ENCODE measurements at places on chromosomes 3 and 15. TPM values are rescaled to one million over a fixed set of nuclear protein-coding genes. Genes with fewer than 3 reads are reported as not detected.
A peak's percentile ranks its signal among the peaks of the same experiment; 100 is the strongest.

SNTN gene
- not detected for total RNA-seq

NEK10 gene
- 0.33 TPM for total RNA-seq

DNA sequence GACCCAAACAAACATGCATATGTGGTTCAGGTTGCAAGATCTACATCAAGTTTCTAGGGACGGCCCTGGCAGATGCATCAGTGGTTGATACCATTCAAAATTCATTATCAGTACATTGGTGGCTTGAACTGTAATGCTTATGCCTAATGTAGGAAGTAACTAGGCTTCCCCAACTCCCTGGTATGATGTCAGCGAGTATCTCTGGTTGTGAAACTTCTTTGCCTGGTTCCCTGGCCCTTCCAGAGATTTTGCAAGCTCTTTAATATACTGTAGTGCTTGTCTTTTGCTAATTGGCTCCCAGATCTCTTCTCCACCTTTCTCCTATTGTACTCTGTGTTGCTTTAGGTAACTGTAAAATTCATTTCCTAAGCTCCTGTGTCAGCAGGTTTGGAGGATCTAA, 114.8 kb upstream of the RARB start:
- no peak overlapping the region for H3K4me3 ChIP-seq
- H3K4me1 ChIP-seq = no peaks in the 10 kb centered on the region
- no peaks in the 10 kb centered on the region for H3K36me3 ChIP-seq
- no peak for DNase-seq
- H3K27ac ChIP-seq = no peak overlapping the region

- no peaks in the 10 kb centered on the region for H3K36me3 ChIP-seq
- DNase-seq = no peak
- no peaks in the 10 kb centered on the region for H3K4me1 ChIP-seq
- H3K4me3 ChIP-seq = no peak overlapping the region
These were observed 15.1 kb downstream of the PPARG start for GRCh38 chr3:12303993-12304392.

ALDH1L1 gene
- 54.7 TPM for total RNA-seq

GRCh38 chr3:194869482-194870169, 183.9 kb downstream of the FAM43A start:
- no peaks in the 10 kb centered on the region for H3K27me3 ChIP-seq
- H3K27ac ChIP-seq = no peak overlapping the region
- H3K4me1 ChIP-seq = peaks cover 35% of the 10 kb centered on the region
- DNase-seq = no peak
- H3K4me3 ChIP-seq = no peak overlapping the region
- no peaks in the 10 kb centered on the region for H3K36me3 ChIP-seq

- DNase-seq = no peak
- H3K27ac ChIP-seq = no peak overlapping the region
- no peaks in the 10 kb centered on the region for H3K4me1 ChIP-seq
- H3K4me3 ChIP-seq = no peak overlapping the region
- H3K36me3 ChIP-seq = no peaks in the 10 kb centered on the region
These were observed 53.2 kb upstream of the ZNF148 start for GRCh38 chr3:125428216-125428830.

PARP3 gene
- total RNA-seq = 4.2 TPM

DNA sequence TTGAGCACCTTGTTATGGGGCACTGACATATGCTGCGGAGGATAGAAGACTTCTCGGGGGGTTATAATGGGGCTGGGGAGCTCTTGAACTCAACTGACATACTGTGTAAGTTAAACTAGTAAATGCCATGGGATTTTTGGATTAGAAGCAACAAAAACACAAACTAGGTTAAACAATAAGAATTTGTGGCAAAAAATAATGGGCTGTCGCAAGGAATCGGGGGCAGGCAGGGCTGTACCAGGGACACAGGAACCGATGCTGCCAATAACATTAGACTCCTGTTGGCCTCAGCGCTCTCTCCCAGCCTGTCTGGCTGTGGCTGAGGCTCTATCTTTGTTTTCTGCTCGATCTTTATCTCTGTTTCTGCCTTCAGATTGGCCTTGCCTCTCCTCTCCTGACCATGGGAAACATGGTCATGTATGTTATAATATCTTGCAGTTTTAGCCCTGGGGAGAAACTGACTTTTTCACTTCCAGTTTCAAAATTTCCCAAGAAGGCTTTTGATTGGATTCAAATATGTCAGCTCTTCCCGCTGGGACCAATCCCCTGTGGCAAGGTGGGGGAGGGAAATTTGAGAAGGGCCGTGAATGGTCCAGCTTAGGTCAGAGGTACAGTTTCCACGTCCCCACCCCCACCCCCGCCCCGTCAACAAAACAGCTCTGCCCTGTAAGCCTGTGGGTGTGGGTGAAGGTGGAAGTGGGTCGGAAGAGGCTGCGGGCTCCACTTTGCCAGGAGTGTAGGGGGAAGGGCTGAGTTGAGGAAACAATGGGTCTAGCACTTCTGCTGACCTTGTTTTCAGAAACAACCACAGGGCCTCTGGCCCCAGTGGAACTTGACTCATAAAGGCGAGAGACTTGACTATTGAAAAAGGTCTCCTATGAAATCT, 161.1 kb upstream of the TBL1XR1 start:
- no peaks in the 10 kb centered on the region for H3K36me3 ChIP-seq
- no peak overlapping the region for H3K4me3 ChIP-seq
- H3K4me1 ChIP-seq = peaks cover 43% of the 10 kb centered on the region
- no peaks in the 10 kb centered on the region for H3K27me3 ChIP-seq
- H3K27ac ChIP-seq = peak overlapping the region; percentile 82

GRCh38 chr3:114272271-114272670, 21.6 kb upstream of the TIGIT start:
- H3K4me3 ChIP-seq = no peak overlapping the region
- H3K4me1 ChIP-seq = no peaks in the 10 kb centered on the region
- no peaks in the 10 kb centered on the region for H3K36me3 ChIP-seq
- H3K27me3 ChIP-seq = no peaks in the 10 kb centered on the region
- DNase-seq = no peak

GRCh38 chr3:135349254-135349948, 554.3 kb downstream of the EPHB1 start:
- no peaks in the 10 kb centered on the region for H3K4me1 ChIP-seq
- H3K27ac ChIP-seq = no peak overlapping the region
- H3K36me3 ChIP-seq = no peaks in the 10 kb centered on the region
- no peak overlapping the region for H3K4me3 ChIP-seq

NTRK3 gene
- 5.2 TPM for total RNA-seq

CKMT1A gene
- 2.6 TPM for total RNA-seq

DNA sequence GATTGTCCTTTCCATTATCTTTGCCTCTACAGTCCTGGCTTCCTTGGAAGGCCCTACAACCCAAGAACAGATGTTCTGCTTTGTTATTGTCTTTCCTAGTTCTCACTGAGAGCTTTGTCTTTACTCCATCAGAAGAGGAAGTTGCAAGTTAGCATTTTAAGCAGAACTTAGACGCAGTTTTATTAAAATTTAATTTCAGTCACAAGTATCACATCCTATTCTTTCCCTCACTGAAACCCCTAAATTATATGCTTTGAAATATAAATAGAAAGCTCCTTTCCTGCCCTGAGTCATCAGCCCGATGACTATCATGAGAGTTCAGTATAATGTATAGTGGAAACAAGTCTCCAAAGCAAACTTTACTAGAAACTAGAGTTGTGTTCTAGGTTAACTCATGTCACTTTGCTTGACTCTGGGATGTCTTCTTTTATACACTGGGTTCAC, 291.2 kb upstream of the RBMS3 start:
- no peak for DNase-seq
- no peak overlapping the region for H3K27ac ChIP-seq
- H3K4me1 ChIP-seq = no peaks in the 10 kb centered on the region
- no peaks in the 10 kb centered on the region for H3K27me3 ChIP-seq
- no peak overlapping the region for H3K4me3 ChIP-seq
- no peaks in the 10 kb centered on the region for H3K36me3 ChIP-seq

- H3K27me3 ChIP-seq = no peaks in the 10 kb centered on the region
- H3K4me1 ChIP-seq = peaks cover 36% of the 10 kb centered on the region
- no peaks in the 10 kb centered on the region for H3K36me3 ChIP-seq
- DNase-seq = no peak
- no peak overlapping the region for H3K27ac ChIP-seq
These were observed 19.7 kb downstream of the ALPK3 start for GRCh38 chr15:84836844-84837243.

PCYT1A gene
- total RNA-seq = 47.8 TPM

MCF2L2 gene
- not detected for total RNA-seq

DNA sequence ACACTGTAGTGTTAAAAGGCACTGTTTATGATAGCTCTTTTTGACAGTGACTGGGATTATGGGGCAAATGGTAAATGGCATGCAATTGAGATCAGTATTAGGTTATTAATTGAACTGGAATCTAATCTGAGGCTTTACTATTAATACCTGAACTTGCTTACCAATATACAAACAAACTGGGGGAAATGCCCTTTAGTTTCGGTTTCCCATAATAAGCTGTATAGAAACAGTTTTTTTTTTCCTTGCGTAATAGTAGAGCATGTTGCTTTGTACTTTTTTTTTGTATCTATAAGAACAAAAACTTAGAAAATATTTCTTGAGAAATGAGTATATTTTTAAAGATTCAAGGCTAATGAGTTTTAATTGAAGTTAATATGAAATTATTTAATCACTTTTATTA, 95.0 kb downstream of the FNDC3B start:
- H3K4me1 ChIP-seq = peaks cover 69% of the 10 kb centered on the region
- H3K4me3 ChIP-seq = no peak overlapping the region
- H3K36me3 ChIP-seq = no peaks in the 10 kb centered on the region
- H3K27ac ChIP-seq = no peak overlapping the region

GPR27 gene
- 0.33 TPM for total RNA-seq

DNA sequence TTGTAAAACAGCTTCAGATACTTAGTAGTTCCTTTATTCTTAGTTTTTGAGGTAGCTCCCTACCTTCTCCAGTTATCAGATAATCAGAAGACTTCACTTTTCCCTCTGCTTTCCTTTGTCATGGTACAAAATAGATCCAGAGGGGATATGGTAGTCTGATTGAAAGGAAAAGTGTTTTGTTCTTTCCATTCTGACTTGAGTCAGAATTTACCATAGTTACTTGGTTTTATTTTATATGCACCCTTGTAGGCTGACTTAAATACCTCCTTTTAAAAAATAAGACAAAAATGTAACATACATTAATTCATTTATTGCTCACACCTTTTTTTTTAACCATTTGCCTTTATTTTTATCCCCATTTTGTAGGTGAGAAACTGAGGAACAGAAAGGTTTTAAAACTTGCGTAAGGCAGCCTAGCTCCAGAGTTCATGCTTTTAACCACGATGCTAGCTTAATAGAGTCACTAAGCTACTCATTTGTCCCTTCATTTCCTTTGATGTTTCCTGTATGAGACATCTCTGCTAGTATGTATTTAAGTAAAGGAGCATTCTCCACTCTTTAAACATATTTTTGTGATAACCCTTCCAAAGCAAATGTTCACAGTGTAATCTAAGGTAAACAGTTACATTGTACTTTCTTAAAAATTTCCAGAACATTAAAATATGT, 187.5 kb downstream of the KLHL25 start:
- H3K27ac ChIP-seq = peak overlapping the region; percentile 39
- H3K27me3 ChIP-seq = no peaks in the 10 kb centered on the region
- peaks cover 29% of the 10 kb centered on the region for H3K4me1 ChIP-seq
- DNase-seq = no peak

DNA sequence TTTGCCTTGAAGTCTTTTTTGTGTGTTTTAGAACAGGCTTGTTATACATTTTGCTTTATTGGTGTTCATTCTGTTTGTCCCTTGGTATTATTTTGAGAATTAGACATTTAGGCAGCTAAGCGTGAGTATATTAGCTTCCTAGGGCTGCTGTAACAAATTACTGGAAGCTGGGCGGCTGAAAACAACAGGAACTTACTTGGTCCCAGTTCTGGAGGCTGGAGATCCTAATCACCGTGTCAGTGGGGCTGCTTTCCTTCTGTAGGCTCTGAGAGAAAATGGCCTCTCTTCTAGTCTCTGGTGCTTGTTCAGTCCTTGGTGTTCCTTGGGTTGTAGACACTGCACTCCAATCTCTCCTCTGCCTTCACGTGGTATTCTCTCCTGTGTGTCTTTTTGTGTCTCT, 142.3 kb downstream of the KLHL25 start:
- no peaks in the 10 kb centered on the region for H3K36me3 ChIP-seq
- no peak overlapping the region for H3K4me3 ChIP-seq
- no peaks in the 10 kb centered on the region for H3K27me3 ChIP-seq
- no peak for DNase-seq
- no peaks in the 10 kb centered on the region for H3K4me1 ChIP-seq
- H3K27ac ChIP-seq = no peak overlapping the region

DNA sequence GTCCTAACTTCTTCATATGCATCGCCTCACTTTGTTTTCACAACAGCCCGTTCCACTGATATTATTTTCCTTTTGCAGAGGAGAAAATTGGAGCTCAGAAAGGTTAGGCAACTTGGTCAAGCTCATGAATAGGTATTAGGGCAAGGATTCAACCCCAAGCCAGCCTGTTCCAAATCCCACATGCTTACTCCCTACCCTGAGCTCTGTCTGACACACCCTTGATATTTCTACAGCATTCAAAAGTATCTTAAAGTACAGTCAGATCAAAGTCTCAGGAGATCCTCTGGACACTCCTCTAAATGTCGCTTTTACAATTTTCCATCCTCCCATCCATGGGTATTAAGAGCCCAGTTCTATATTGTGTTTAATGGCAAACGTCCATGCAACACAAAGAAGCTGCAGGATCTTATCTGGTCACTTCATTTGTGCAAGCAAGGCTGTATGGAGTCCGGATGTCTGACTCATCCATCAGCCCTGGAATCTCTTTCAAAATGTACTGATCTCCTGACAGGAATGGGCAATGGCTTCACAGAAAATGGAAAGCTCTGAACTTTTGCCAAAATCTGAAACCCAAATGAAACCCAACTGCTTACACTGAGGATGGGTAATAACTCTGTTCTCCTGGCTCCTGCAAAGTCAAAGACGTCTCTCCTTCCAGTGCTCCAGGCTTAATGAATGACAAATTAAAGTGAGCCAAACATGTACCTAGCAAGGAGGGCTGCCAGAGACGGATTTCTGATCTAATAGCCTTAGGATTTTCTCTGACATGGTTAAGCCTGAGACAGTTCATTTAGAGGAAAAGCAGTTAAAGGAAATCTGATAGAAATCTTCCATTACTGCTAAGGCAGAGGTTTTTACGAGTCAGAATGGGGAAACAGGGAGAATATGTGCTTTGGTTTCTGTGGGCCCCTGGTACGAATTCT, 230.9 kb upstream of the RORA start:
- no peak overlapping the region for H3K4me3 ChIP-seq
- H3K27me3 ChIP-seq = no peaks in the 10 kb centered on the region
- DNase-seq = no peak
- no peaks in the 10 kb centered on the region for H3K4me1 ChIP-seq
- no peak overlapping the region for H3K27ac ChIP-seq

- H3K27me3 ChIP-seq = no peaks in the 10 kb centered on the region
- H3K36me3 ChIP-seq = no peaks in the 10 kb centered on the region
- H3K4me1 ChIP-seq = peaks cover 31% of the 10 kb centered on the region
- H3K4me3 ChIP-seq = peak within 1 kb of the TSS; percentile 64
- H3K27ac ChIP-seq = peak within 1 kb of the TSS; percentile 39
These were observed at the start of gene EPHA6 for GRCh38 chr3:96813820-96814650. TSS of gene EPHA6 (plus strand) at chr3:96814594.

Measured in body of pancreas (tissue), 4 donors.